GM13976 (cell line): ENCODE measurements at places on chromosomes 5 and 9.

GRCh38 chr5:125338440-125339174, 592.2 kb upstream of the ZNF608 start:
- no peak for DNase-seq

DNA sequence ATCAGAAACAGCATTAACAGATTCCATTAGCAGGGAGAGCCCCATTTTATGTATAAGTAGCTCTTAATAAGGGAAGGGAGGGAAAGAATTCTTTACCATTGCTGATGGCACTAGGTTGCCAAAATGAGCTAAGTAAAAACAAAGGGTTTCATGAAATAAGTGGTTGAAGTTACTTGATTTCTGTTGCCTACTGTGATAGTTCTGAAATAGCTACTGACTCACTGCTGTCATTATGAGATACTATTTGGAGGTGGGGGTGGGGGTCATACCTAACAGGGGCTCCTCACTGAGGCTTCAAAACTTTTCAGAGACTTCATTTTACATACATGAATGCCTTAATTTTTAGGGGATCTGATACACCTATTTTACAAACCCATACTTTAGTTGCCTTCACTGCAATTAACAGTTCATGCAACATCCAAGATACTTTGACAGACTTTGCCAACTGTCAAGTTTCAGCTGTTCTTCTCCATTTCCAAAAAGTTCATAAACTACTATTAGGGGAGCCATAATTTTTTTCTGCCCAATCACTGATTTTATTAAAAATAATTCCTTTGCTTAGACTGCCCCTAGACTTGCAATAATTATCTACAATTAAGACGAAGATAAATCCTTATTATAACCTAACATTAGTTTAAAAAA, 4.6 kb downstream of the HOMER1 start:
- no peak for DNase-seq

GRCh38 chr5:168531191-168531590, 2.1 kb downstream of the FBLL1 start:
- DNase-seq, result no peak

DNA sequence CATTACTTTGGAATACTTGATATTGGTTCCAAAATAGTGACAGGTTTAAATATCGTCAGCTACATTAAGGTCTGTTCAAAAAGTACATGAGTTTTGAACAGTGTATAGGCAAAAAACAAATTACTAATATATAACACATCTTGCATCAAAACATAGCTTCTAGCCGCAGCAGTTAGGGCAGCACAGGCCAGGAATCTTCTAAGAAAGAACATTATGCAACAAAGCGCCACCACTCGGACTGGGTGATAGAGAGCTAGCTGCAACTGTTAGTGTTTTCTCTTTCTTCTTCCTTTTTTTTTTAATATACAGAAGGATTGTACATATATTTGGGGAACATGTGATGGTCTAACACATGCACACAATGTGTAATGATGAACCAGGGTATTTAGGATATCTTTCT, 504.5 kb downstream of the NR2F1-AS1 start:
- no peak for DNase-seq

DNA sequence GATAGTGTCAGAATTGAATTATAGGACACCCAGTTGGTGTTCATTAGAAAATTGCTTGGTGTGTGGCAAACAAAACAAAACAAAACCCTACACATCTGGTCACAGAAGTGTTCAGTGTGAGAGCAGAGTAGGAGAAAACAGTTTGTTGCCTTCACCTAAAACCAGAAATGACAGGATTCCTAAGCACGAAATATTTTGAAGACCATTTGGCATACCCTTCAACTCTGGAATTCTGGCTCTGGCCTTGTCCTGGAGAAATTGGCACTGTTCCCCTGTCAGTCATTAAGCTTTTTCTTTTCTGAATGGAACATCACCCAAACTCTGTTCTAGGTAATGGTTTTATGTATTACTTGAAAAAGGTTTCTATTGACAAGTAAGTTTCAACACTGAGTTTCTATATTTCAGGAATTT, 110.2 kb upstream of the PCA3 start:
- DNase-seq, result no peak

- DNase-seq, result no peak
These were observed 263.5 kb downstream of the ARHGAP26 start for GRCh38 chr5:143033535-143034250.

GRCh38 chr9:116066221-116066620, 87.4 kb upstream of the PAPPA start:
- DNase-seq, result no peak

GRCh38 chr9:106616026-106616425, 246.9 kb upstream of the ZNF462 start:
- no peak for DNase-seq
